ENCODE measurements at places on chromosomes 7 and 10.

- no peak for DNase-seq
Measured at GRCh38 chr7:45721686-45722598, 147.8 kb downstream of the ADCY1 start.

GRCh38 chr7:142355328-142355727 lies 97.5 kb upstream of the PRSS58 start:
- no peak for DNase-seq

DNA sequence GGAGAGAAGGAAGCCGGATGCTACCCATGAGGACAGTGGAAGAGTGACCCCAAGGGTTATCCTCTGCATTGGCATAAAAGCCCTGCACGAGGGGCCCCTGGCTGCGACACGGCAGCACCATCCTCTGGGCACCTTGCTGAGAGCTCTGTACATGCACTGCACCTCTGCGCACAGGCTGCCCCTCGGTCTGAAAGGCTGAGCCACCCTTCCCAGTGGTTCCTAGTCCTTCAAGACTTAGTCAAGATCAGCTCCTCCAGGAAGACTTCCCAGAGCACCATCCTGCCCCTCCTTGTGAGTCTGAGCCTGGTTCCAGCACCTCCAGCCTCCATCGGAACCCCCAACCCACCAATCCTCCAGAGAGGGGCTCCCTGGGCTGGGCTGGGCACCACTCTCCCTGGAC lies 37.9 kb upstream of the CNPY1 start:
- no peak for DNase-seq

GRCh38 chr7:45917658-45918057 lies 3.4 kb downstream of the IGFBP3 start:
- DNase-seq: peak; percentile 48

DNA sequence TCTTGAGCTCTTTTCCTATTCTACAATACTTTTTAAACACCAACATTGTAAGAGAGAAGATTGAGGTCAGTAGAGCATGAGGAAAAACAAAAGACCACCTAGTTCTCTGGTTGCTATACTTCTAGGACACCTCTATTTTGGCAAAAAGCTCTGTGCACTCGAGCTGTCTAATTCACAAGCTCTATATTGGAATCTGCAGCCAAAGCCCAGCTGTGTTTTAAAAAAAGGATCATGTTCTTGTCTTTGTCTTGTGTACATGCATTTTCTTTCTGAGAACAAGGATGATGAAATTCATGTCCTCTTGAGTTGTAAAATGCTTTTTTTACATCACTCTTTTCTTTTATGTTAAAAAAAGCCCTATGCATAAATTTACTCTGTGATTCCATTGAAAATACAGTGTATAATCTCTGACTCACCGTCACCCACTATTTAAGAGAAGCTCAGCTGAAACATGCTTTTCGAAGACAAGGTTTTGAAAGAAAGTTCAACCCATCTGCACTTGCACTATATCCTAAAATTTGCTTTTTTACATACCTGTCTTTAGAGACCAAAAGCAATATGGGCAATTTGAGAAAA lies 215.5 kb upstream of the VSTM2A start:
- DNase-seq: no peak

DNA sequence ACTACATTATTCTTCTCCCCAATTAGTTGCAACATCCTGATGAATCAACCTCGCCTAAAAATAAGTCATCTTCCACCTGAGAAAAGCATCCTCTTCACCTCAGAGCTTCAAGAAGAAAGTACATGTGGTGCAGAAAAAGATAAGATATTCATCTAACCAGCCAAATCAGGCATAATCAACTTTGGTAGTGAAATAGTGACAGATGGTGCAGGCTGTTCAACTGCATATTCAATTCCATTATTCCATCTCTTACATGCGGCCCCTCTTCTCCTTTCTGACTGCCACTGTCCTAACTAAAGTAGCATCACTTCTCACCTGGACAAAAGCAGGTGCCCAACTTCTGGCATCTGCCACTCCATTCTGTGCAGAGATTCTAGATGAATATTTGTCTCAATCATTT lies 148.4 kb upstream of the STEAP1 start:
- DNase-seq: no peak

DNA sequence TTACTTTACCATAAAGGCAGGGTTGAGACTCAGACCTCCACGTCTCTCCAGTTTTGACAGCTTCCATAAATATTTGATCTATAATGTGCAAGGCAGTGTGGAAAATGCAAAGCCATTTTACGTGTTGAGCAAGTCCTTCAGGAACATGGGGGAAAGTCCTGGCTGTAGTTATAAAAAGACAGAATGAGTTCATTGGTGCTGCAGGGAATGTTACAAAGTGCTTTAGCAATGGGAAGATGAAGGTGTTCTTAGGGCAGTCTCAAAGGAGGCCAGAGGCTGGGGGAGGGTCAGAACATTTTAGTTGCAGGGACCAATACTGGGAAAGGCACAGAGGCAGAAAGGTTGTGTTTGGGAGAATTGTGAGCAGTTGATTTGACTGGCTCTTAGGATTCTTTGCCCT lies 27.9 kb downstream of the CNNM2 start:
- DNase-seq: no peak

- DNase-seq: no peak
Measured at GRCh38 chr7:155356323-155357105, 58.8 kb downstream of the INSIG1 start.
